ENCODE measurements at places on chromosomes 1 and 21. TPM values are rescaled to one million over a fixed set of nuclear protein-coding genes. Genes with fewer than 3 reads are reported as not detected.

The TOR1AIP2 gene
- total RNA-seq, result 114 TPM

The CRABP2 gene
- total RNA-seq, result 6.3 TPM

The CLCA4 gene
- total RNA-seq, result not detected

The FMOD gene
- not detected for total RNA-seq

The S100A16 gene
- 726 TPM for total RNA-seq

The CTSE gene
- not detected for total RNA-seq

The CA6 gene
- not detected for total RNA-seq

The F3 gene
- total RNA-seq, result 79.2 TPM

The MYOC gene
- total RNA-seq, result not detected
